Stimulated activated CD4-positive, alpha-beta T cell treated with anti-CD3 and anti-CD28 coated beads, Interleukin-15, amount 100 ng/mL, for 1 hour (primary cell): ENCODE measurements at places on chromosomes 16 and 17.
A peak's percentile ranks its signal among the peaks of the same experiment; 100 is the strongest.

DNA sequence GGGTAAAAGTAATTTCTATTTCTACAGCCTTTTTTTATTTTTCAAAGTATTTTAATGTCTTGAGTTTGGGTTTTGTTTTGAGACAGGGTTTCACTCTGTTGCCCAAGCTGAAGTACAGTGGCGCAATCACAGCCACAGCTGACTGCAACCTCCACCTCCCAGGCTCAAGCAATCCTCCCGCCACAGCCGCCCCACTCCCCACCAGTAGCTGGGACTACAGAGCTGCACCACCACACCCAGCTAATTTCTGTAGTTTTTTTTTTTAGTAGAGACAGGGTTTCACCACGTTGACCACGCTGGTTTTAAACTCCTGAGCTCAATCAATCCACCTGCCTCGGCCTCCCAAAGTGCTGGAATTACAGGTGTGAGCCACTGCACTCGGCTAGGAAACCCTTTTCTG is 44.0 kb downstream of the TUBD1 start:
- no peak for DNase-seq

GRCh38 chr17:79322211-79323123 is 247.8 kb downstream of the ENGASE start:
- DNase-seq: no peak

GRCh38 chr16:72285728-72286127 is 113.8 kb upstream of the PMFBP1 start:
- DNase-seq: no peak

GRCh38 chr17:41478237-41478636 is 2.7 kb downstream of the KRT35 start:
- DNase-seq: no peak

DNA sequence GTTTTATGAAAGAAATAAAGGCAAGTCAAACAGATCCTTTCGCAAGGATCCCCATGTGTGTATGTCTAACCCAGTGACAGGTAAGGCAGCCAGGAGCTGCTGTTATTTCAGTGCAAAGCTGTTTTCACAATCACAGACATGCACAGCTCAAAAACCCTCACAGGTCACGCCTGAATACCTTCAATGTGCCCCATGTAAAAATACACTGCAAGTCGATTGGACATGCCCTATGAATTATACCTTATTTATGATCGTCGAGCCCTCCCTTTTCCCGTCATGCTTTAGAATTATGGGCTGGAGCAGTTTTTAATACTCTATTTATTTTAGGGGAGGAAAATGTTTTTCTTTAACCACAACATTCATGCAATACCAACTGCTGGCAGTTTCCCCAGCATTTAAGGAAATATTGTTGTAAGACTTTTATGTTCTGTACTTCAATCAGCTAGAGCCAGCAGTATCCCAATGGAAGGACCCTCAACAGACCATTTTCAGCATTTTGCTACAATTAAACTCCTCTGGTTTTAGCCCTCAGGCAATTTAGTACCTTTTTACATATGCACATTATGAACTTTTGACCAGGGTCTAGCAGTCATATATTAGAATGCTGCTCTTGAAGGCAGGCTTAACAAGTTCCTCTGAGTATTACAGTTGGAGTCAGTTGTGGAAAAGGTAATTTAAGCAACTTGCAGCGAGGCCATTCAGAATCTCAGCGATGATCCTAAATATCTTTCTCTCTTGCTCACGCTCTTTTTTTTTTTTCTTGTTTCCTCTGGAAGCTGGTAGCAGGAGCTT is 362.2 kb downstream of the WWOX start:
- no peak for DNase-seq

- peak; percentile 53 for DNase-seq
Measured at GRCh38 chr17:39239640-39240314, 14.0 kb upstream of the STAC2 start.

DNA sequence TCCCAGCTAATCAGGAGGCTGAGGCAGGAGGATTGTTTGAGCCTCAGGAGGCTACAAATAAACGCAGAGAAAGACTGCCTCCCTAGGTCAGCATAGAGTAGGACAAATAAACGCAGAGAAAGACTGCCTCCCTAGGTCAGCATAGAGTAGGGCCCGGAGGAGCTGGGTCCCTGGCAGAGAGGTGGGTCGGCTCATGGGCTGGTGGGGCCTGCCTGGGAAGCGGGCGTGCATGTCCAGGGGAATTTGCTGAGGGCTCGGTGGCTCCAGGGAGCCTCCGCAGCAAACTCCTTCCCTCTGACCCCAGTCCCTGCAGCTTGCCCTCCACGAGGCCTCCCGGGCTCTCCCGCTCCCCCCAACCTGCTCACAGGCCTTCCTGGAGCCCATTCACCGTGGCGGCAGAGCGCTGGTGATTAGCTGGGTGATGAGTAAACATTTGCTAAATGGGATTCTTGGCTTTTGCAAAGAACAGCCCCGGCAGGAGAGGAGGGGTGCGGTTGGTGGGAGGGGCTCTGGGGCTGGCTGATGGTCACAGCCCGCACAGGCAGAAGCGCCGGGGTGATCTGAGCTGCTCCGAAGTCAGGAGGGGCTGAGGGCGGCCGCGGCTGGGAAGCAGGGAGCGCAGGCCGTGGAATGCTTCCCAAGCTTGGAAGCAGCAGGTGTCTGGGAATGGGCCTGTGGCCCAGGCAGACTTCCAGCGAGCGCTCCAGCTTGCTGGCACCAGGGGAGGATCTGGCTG is 93.1 kb downstream of the RTN4RL1 start:
- no peak for DNase-seq

GRCh38 chr17:63529711-63530556 is 6.8 kb downstream of the KCNH6 start:
- no peak for DNase-seq

DNA sequence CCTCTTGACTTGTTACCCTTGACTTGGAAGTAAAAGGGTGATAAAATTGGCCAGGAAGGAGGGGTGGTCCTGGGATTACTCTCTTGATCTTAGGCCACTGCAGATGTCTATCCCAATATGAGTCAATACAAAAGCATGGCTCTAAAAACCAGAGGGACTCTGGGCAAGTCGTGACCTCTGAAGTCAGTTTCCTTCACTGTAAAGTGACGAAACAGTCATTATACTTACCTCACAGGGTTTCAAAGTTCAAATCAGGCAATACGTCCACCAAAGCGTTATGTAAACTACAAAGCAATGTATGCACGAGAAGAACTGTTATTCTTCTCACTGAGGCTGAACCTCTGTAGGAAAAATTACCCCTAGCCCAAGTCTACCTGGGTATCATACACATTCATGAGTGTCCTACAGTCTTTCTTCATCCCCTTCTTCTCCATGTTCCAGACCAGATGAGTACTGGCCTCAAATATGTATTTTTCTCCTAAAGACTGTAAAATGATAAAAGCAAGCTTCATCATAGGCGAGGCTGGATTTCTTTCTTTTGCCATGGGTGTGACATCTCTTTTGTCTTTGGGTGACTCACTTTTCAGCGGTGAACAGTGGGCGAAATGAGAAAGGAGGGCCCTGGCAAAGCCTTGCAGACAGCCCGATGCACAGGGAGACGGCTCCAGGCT is 34.5 kb upstream of the CLEC18B start:
- no peak for DNase-seq

DNA sequence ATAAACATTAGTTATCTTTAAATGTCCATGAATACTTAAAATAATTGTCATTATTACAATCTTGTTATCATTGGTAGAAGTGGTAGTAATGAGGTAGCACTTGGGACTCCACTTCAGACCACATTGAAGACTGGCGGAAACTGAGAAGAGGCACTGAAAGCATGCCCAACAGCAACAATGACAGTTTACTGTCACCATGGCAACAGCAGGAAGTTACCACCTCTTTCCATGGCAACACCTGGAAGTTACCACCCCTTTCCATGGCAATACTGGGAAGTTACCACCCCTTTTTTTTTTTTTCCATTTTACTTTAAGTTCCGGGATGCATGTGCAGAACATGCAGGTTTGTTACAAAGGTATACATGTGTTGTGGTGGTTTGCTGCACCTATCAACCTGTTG is 494.9 kb upstream of the RBFOX1 start:
- DNase-seq: no peak

- no peak for DNase-seq
Measured at GRCh38 chr17:82493226-82493781, 26.2 kb upstream of the FOXK2 start.

DNA sequence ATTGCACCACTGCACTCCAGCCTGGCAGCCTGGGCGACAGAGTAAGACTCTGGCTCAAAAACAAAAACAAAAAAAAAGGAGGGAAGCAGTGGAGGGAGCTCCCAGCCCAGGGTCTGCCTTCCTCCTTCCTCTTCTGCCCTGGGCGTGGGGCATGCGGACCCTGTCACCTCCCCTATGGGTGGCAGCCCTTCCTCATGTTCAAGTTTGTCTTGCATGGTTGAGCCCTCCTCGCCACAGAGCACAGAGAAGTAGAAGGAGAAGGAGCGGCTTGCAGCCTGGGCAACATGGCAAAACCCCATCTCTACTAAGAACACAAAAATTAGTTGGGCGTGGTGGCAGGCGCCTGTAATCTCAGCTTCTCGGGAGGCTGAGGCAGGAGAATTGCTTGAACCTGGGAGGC is 21.4 kb upstream of the TIMP2 start:
- DNase-seq: no peak

- DNase-seq: no peak
Measured at GRCh38 chr16:48903039-48903438, 293.1 kb upstream of the N4BP1 start.

DNA sequence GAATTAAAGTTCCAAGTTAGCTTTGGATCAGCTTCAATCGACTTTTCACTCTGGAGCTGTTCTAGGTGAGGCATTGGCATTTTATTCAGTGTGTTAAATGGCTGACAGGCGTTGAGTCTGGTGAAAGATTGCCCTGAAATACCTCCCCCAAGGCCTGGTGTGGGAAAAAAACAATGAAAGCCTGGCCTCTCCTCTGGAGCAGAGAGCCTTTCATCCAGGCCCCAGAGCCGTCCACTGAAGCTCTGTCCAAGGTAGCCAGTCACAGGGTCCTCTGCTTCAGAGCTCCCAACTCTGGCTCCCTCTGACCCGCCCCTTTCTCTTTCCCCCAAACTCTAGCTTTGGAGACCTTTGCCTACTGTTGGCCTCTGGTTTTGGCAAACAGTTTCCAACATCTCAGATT is 123.6 kb upstream of the CRHR1 start:
- DNase-seq: no peak

GRCh38 chr17:3980381-3981014 is 16.3 kb upstream of the ATP2A3 start:
- DNase-seq: no peak

DNA sequence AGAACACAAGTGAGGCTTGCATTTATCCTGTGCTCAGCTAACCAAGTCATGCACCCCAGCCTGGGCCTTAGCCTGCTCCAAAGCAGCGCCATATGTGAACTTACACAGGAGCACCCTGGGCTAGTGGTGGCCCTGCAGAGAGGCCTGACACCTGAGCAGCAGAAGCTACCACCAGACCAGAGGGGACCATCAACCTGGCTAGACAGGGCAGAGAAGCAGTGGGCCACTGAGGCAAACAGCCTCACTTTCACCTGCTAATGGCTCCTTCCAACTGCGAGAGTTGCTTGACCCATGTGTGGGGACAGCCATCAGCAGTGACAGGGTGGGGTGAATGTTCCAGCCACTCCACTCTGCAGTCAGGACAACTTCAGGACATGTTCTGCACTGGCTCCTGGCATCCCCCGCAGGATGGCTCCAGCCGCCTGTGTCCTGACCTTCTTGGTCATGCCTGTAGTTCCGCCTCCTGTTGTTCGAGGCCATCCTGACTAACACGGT is 2.9 kb upstream of the C16orf95 start:
- DNase-seq: no peak

GRCh38 chr16:57367116-57367752 is 5.1 kb upstream of the CX3CL1 start:
- DNase-seq: no peak

DNA sequence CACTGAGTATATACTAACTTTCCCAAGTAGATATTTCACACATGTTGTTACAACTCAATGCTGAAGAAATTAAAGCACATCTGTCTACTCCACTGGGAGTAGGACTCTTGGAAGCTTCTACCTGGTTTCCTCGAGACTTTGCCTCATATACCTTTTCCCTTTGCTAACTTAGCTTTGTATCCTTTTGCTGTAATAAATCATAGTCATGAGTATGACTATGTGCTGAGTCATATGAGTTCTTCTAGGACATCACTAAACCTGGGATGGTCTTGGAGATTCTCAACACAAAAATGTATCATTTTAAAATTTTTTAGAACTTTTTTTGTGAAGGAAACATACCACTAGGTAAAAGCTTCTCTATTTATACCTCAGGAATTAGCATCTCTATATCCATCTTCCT is 39.8 kb downstream of the ABCA5 start:
- no peak for DNase-seq

DNA sequence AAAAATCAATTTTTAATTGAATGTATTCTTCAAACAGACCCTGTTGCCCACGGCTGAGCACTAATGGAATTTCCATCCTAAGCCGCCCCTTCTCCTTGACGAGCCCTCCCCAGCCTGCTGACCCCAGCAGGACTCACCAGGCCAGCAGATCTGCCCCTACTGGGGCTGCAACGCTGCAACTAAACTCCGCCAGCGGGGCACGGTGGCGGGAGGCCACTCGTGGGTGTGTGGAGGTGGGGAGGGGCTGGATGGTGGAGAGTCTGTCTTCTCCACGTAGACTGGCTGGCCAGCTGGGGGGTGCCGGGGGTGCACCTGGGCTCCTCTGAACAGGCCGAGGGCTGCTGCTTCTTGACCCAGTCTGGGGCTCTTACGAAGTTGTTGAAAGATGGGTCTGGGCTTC is 67.8 kb downstream of the ENGASE start:
- DNase-seq: no peak

- DNase-seq: no peak
Measured at GRCh38 chr16:89064606-89065457, 28.8 kb upstream of the ACSF3 start.

- DNase-seq: no peak
Measured at GRCh38 chr17:77182205-77183172, 41.7 kb downstream of the SEC14L1 start.

DNA sequence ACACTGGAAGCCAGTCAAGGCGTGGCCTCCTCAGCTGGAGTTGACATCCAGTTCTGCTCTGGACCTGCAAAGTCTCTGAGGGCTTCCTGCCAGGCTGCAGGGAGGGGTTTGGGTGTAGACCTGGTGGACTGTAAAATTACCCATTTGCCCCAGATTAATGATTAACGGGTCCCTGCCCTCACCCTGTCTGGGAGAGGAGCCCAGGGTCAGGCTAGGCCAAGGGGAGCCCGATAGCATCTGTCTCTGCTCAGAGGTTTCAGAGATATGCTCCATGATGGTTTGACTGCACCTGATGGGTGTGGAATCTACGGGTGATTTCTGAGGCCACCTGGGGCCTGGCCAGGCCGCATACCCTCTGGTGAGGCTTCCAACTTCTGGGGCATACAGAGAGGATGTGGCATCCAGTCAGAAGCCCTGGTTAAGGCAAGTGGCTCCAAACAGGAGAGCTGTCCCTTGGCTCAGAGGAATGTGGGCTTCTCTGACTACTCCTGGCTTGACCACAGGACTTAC is 11.2 kb downstream of the PPY start:
- no peak for DNase-seq

DNA sequence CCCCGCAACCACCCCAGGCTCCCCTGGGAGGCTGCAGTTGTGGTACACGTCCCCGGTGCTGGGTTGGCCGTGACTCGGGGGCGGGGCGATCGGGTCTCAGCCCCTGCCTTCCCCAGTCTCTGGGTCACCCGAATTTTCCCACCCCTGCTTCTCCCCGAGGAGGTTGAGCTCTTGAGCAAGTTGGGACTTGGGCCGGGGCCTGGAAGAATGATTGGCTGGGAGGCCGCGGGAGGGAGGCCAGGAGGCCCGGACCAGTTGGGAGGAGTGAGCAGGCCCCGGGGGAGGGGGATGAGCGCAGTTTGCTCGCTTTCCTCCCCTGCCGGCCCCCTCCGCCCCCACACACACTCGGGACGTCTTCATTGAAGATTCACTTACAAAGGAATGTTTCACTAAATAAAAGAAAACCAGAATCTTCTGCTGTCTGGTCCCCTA is 4.5 kb upstream of the HEXIM1 start:
- DNase-seq: no peak
